ENCODE measurements at places on chromosomes 2 and 18.

GRCh38 chr2:84725717-84726116 lies 155.2 kb downstream of the TRABD2A start:
- no peak for DNase-seq

- DNase-seq, result no peak
Measured at GRCh38 chr18:55497825-55498403, 90.1 kb downstream of the TCF4 start.

DNA sequence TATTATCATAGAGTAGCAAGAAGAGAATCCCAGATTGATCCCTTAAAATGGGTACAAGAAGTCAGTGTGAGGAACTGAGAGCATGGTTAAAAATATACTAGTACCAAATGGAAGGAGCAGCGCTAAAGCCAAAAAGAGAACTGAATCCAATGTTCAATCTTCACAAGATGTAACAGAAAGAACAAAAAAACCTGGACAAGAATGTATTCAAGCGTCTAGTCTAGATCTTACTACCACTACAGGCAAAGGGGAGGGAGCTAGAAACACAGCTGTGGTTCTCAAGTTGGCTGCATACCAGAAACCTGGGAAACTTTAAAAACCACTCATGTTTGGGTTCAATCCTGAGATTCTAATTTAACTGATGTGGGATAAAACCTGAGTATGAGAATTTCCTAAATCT lies 57.5 kb downstream of the PIAS2 start:
- DNase-seq, result no peak

- DNase-seq, result no peak
Measured at GRCh38 chr2:219442256-219443015, 7.8 kb downstream of the SPEG start.

DNA sequence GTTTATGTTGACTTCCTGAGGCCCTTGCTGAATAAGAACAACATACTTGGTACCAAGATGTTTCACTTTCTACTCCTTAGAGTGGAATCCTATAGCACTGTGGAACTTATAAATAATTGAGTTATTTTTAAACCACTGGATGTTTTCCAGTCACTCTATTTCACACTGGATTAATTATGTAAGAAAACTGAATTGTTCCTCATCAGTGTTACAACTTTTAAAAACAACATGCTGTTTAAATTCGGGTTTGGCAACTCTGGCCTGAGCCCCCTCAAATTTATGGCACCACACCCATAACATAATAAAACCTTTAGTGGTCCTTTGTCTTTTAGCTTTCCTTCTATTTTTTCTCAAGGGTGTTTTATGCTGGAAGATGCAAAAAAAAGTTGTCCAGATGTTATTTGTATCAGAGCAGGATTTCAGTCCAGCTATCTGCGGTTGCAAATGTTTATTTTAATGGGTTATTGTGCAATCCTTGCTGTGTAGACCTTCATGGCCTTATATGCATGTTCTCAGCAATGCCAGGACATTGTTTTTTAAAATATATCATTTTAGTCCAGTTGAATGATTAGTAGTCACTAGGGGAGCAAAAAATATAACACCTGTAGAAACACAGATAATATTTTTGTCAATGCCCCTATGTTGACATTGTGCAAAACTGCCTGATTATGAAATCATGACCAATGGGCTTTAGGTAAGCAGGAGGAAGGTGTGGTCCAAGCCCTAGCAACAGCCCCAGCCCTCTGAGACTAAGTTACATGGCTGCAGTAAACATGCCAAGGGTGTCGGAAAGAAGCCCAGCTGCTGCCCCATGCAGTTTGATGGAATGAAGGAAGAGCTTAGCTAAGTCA lies 638.0 kb upstream of the ZEB2 start:
- no peak for DNase-seq

GRCh38 chr2:100692381-100692780 lies 127.6 kb upstream of the NPAS2 start:
- DNase-seq, result no peak

DNA sequence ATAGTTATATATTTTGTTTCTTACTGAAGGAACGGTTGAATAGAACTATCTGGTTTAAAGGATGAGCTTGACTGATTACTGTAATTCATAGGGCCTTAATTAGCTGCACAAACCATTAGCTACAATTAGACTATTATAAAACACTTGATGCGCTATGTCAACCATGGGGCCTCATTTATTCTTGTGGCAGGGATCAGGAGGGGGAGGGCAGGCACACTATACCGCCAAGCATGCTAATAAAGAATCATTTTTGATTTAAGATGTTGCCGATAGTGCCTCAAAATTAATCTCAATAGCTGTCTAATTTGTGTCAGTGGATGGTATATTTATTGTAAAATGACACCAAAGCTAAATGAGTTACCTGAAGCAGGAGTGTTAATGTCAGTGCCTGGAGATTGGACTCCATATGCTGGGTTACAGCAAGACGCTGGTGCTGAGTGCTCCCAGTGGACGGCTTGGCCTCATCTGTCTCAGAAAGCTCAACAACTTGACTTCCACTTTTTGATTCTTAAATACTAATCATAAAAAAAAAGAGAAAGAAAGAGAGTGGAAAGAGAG lies 1007.0 kb upstream of the CELF4 start:
- no peak for DNase-seq

GRCh38 chr2:176500901-176501300 lies 231.7 kb downstream of the MTX2 start:
- no peak for DNase-seq

DNA sequence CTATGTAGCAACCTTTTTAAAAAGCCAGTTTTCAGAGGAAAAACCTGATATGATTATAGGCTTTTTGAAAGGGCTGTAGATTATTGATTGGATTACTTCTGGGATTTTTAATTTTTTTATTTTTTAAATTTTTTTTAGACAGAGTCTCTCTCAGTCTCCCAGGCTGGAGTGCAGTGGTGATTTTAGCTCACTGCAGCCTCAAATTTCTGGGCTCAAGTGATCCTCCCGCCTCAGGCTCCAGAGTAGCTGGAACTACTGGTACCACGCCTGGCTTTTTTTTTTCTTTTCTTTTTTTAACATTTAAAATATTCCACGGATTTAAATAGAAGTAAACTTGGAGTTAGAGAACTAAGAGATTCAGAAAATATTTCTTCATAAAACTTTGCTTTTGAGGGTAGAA lies 1.2 kb downstream of the MRPL19 start:
- peak; percentile 54 for DNase-seq

DNA sequence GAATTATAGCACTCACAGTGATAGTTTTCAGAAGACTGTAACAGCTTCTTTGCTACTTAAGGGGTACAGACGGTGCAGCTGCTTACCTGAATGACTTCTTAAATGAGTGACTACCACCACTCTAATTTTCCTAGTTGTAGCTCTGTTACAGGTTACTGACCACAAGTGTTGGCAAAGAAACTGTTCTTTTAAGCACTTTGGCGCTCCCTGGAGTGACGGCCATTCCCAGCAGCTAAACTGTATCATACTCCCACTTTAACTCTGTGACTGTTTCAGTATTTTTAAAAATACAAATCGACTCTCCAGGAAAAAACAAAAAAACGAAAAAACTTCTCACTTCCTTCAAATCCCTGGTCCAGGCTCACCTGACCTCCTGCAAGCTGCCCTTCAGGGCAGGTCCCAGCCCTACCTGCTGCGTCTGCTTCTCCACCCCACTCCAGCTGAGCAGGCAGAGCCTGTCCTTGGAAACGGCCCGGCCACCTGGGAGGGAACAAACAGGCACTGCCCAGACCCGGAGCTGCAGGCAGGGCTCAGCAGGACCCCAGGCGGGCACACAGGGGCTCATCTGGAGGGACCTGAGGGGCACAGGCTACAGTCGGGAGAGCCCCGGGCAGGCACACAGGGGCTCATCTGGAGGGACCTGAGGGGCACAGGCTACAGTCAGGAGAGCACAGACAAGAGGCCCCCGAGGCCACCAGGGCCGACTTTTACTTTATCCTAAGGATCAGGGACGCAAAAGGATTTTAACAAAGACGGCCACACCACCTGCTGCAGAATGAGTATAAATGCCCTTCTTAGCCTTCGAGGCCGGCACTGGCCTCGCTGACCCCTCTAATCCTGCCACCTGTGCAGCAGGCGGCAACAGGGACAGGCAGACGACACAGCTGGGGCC lies 24.5 kb downstream of the SLC66A2 start:
- no peak for DNase-seq
